HL-60 (cell line): ENCODE measurements at places on chromosomes 1 and 21.

GRCh38 chr1:183219616-183220009 lies 33.5 kb downstream of the LAMC2 start:
- no peak for DNase-seq

DNA sequence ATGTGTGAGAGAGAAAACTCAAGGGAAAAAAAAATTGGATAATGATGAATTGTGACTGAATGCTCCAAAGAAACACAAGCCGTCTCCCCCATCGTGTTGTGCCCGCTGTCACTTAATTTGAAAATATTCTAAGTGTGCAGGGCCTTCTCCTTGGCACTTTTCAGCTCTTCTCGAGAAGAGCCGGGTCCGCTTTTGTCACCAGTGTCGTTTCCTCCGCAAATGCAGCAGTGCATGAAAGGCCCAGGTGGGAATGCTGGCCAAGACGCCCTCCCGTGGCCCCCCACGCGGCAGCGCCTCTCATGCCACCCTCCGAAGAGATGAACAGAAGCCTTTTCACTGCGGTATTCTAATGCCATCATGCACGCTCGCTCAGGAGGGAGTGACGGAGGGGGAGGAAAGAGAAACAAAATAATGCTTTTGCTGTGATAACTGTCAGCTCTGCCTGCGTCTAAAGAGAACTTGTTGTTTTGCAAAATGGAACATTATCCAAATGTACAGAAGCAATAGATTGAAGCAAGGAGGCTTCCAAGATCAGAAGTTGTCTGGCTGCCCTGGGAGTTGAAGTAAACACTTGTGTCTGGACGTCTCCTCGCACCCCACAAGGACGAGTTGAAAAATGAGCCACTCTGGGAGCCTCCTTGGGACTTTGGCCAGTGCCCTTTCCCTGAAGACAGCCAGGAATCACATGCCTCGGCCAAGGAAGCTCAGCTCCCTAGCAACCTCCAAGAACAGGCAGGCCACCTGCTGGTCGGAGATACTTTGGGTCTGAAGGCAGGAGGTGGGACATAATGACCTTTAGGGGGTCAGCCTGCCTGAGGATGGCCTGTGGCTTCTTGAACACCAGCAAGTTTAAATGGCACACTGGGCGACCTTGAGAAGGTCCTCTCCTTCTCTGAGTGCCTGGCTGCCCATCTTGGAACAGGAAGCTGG lies 166.1 kb upstream of the ZC3H12A start:
- no peak for DNase-seq

DNA sequence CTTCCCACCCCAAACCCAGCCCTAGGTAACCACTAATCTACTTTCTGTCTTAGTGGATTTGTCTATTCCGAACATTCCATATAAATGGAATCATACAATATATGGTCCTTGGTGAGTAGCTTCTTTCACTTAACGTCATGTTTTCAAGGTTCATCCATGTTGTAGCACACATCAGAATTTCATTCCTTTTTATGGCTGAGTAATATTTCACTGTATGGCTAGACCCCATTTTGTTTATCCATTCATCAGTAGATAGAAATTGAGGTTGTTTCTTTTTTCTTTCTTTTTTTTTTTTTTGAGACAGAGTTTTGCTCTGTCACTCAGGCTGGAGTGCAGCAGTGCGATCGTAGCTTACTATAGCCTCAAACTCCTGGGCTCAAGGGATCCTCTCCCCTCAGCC lies 3.2 kb downstream of the SPATA21 start:
- no peak for DNase-seq

DNA sequence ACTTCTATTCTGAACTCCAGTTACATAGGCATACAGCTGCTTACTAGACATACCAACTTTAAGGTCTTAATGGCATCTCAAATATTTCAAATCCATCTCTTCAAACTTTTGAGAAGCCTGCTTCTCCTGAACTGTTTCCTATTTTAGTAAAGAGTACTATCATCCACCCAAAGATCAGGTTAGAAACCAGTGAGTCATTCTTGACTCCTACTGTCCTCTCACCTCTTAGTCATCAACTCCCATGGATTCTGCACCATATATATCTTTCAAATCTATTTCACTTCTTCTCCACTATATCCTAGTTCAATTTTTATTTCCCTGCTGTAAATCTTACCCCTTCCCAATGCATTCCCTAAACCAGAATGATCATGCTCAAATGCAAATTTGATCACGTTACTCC lies 18.1 kb upstream of the BEND5 start:
- no peak for DNase-seq

DNA sequence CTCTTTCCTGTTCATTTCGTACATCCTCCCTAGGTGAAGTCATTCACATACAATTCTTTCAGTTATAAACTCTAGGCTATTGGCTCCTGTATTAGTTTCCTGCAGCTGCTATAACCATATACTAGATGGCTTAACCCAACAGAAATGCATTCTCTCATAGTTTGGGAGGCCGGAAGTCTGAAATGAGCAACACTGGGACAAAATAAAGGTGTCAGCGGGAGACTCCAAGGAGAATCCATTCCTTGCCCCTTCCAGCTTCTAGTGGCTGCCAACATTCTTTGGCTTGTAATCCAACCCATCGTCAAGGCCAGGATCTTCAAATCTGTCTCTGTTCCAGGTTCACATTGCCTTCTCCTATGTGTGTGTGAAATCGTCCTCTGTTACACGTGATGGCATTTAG lies 71.3 kb downstream of the TOR3A start:
- DNase-seq, result no peak

DNA sequence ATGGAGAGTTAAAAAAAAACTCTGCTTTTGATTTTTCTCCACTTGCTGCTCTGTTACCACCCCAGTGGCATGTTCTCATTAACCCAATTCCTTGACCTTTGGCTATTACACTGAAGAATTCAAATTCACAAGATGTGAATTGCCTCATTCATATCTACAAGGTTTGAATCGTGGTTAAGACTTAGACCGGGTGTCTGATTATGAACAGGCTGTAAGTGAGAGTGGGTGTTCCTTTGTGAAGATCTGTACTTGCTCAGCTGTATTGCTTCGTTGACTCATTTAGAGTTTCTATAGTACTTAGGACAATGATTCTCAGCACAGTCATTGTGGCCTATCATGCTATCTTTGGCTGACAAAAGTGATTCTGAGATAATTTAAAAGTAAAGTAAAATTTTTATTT lies 36.4 kb downstream of the DNM3 start:
- DNase-seq, result no peak

DNA sequence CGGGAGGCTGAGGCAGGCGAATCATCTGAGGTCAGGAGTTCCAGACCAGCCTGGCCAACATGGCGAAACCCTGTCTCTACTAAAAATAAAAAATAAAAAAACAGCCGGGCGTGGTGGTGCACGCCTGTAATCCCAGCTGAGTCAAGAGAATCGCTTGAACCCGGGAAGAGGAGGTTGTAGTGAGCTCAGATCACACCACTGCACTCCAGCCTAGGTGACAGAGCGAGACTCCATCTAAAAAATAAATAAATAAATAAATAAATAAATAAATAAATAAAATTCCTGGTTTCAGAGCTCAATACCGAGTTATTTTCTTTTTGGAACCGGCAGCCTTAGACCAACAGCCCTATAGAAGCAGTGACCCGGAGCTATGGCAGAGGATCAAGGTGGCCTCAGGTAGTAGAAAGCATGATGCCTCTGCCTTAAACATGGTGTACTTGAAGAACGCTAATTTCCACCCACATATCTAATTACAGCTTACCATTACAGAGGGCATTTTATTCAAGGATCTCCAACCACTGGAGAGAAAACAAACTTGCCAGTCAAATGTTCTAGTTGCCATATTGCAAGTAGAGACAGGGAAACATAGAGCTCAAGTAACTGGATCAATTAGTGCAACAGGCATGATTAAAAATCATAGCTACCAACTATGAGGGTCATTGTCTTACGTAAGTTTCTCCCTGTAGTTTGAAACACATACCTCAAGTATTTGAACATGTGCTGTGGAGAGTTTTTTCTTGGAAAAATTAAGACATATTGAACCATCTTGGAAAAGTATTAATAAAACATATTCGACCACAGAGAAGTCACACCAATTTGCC lies 2.0 kb upstream of the ENAH start:
- no peak for DNase-seq

DNA sequence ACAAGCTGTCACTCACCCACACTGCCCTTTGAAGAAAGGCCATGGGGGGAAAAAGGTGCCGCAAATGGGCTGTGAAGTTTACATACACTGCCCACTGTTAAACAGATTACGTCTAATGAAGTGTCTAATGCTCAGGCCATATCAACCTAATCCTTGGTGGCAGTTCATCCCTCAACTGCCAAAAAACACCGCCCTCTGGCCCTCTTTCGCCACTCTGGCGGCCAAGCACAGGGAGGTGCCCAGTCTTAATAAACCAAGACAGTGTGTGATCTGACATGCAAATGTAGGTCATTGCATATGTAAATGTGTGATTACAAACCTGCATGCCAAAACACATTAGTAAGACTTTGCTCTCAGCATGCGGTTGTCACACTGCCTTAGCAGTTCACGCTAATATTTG lies 89.5 kb downstream of the NEK7 start:
- DNase-seq, result no peak

DNA sequence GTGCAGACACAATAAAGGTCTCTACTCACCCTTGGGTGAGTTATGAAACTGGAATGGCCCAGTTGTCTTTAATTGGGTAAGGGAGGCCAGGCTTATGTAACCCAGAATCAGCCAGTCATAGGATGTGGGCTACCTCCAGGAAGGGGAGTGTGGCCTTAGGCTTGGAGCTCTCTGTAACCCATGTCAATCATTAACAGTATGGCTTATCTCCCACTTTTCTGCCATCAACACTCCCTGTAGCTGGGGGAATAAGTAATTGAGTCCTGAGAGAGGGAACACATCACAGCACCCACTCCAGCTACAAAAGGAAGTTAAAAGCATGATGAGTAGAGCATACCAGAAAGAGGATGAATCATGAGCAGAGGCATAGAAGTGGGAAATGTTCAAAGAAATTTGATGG lies 327.0 kb upstream of the DUSP10 start:
- DNase-seq, result no peak

- no peak for DNase-seq
Measured at GRCh38 chr1:58460469-58460868, 86.1 kb downstream of the OMA1 start.

- DNase-seq, result no peak
Measured at GRCh38 chr1:247297263-247298123, 34.2 kb downstream of the ZNF496 start.

GRCh38 chr1:160164121-160164520 lies 12.7 kb downstream of the ATP1A4 start:
- no peak for DNase-seq

- no peak for DNase-seq
Measured at GRCh38 chr21:25767921-25768320, 33.1 kb downstream of the GABPA start.

- DNase-seq, result no peak
Measured at GRCh38 chr1:212621043-212621948, 12.7 kb downstream of the ATF3 start.

- DNase-seq, result peak; percentile 1
Measured at GRCh38 chr1:75233302-75233929, 99.2 kb downstream of the LHX8 start.

DNA sequence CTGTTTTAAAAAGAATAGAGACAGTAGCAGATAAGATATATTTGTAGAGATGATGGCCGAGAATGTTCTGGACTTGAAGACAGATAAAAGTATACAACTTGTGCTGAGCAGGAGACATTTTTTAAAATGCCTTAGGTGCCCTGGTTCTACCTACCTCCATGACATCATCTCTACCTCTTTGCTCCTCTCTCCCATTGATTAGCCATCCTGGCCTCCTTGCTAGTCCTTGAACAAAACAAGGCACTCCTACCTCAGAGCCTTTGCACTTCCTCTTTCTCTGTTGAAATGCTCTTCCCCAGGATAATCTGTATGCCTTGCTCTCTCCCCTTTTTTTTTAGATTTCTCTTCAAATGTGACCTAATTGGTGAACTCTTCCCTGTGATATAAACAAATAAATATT lies 92.6 kb upstream of the MAGI3 start:
- no peak for DNase-seq

DNA sequence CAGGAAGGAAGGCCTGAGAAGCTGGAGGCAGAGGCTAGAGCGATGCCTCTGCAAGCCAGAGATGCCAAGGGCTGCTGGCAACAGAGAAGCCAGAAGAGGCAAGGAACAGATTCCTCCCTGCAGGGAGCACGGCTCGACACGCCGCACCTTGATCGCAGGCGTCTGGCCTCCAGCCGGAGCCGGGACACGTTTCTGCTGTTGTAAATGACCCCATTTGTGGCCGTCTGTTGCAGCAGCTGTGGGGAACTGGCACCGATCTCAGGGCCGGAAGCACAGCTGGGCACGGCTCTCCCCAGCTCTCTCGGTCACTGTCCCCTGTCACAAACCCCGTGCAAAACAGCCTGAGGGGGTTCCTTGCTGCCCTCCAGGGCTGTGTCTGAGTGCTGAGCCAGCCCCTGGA lies 59.6 kb downstream of the SIK1 start:
- no peak for DNase-seq

GRCh38 chr21:17742181-17742580 lies 77.0 kb downstream of the C21orf91 start:
- no peak for DNase-seq

- DNase-seq, result no peak
Measured at GRCh38 chr1:201419256-201419655, 2.3 kb downstream of the TNNI1 start.

DNA sequence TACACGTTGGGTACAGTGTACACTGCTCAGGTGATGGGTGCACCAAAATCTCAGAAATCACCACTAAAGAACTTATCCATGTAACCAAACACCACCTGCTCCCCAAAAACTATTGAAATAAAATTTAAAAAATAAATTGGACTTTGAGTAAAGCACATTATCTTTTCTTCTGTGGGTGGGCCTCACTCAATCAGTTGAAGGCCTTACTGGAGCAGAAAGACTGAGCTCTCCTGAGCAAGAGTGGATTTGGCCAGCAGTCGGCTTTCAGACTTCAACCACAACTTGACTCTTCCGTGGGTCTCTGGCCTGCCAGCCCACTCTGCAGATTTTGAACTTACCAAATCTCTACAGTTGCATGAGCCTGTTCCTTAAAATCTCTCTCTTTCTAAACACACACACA lies 78.9 kb downstream of the CNIH3 start:
- no peak for DNase-seq

- no peak for DNase-seq
Measured at GRCh38 chr1:189769448-189769847, 708.2 kb downstream of the BRINP3 start.

DNA sequence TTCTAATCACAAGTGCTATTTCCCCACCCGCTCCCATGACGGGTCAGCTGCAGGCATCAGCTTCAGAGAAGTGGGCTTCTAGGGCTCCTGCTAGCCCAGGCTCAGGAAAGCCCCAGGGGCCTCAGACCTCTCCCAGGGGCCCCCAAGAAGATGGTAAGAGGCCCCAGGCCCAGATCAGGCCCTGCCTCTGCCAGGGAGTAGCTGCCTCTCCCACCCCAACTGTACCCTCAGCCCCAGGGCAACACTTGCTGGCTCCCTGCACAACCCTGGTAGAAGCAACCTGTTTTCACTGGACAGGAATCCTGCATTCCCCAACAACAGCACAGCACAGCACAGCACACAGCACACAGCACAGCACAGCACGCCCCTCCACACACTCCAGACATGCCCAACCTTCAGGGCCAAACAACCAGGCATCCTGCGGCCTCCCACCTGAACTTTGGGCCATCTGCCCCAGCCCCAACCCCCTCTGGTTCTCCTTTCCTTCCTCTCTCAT lies 6.5 kb downstream of the BLACAT1 start:
- DNase-seq, result no peak
